Activated CD4-positive, CD25-positive, alpha-beta regulatory T cell treated with anti-CD3 and anti-CD28 coated beads, Interleukin-2, amount 50 U/mL, for 24 hours (primary cell): ENCODE measurements at places on chromosomes 5 and 9.

DNA sequence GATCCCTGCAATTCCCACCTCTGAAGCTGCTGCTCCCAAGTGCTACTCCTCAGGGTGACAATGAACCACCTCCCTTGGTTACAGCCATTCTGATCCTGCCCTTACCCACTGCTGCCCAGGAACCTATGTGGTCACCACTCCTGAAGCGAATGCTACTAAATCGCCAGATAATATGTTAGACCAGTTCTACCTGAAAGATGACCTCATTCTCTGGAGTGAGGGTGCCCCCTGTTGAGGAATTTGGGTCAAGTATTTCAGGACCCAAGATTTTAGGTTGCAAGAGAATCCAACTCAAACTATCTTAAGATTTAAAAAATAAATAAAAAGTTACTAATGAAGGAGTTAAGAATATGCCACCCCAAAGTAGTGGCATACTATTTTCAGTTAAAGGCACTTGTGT lies 5.8 kb upstream of the SNAPC3 start:
- peak; percentile 20 for ATAC-seq

DNA sequence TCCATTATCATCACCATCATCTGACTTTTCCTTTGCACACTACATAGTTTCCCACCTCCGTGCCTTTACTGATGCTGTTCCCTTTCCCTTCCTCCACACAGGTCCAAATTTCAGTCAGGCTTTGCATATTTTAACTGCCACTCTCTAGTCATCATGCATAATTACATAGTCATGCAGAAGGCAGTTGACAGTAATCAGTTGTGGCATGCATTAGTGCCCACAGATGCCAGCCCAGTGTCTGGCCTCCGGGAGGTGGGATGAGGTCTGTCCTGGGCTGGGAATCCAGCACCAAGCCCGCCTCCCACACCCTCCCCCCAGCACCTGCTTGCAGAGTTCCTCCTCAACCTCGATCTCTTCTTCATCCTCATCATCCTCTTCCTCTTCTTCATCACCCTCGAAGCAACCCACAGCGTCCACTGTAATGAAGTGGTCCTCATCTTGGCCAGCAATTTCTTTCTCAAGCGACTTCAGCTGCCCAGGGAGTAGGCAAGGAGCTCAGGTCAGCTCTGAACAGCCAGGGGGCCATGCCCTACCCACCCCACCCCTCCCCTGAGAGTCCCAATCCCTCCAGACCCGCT lies 8.8 kb downstream of the BBLN start:
- ATAC-seq: no peak

- no peak for ATAC-seq
Measured at GRCh38 chr5:142314606-142315005, 10.2 kb downstream of the SPRY4 start.

- ATAC-seq: no peak
Measured at GRCh38 chr5:141807732-141808131, 70.5 kb downstream of the PCDH1 start.

DNA sequence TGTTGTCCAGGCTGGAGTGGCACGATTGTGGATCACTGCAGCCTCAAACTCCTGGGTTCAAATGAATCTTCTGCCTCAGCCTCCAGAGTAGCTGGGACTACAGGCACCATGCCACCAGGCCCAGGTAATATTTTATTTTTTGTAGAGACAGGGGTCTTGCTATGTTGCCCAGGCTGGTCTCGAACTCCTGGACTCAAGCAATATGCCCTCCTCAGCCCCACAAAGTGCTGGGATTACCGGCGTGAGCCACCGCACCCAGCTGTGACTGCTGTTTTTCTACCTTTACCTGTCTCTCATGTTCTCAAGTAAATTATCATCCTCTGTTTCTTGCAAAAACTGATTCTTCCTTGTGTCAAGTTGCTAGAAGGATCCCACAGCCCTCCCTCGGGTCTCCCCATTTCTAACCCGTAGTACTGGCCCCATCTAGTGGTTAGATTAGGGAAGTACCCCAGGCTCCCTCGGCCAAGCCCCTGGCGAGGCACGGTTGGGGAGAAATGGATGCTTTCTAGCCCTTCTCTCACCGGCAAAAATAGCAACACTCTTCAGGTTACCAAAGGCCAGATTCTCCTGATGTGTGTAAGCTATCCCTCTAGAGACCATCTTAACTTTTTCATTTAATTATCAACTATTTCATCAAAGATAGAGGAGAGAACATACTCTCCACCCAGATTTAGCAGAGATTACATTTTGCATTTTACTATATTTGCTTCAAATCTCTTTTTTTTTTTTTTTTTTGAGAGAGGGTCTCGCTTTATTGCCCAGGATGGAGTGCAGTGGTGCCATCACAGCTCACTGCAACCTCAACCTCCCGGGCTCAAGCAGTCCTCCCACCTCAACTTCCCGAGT lies 19.2 kb upstream of the TOR1B start:
- peak; percentile 91 for ATAC-seq

GRCh38 chr9:123718188-123718587 lies 211.7 kb downstream of the DENND1A start:
- ATAC-seq: no peak

DNA sequence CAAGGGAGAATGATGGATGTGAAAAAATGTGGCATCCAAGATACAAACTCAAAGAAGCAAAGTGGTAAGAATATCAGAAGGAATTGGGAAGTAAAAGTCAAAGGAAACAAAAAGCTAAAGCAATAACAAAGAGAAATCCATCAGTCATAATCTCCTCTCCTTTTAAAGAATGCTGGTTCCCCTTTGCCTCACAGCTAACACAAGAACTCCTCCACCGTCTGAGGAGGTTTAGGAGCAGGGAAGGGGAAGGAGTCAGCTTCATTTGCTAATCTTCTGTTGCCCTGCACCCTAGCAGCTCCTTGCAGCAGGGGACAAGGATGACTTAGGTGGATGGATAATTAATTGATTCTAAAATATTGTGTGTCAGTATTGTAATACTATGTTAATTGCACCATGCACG lies 16.4 kb downstream of the CD274 start:
- ATAC-seq: no peak

GRCh38 chr5:141732417-141732816 lies 50.4 kb upstream of the ARAP3 start:
- ATAC-seq: no peak

GRCh38 chr5:81207009-81207408 lies 26.1 kb upstream of the CKMT2 start:
- no peak for ATAC-seq

- ATAC-seq: no peak
Measured at GRCh38 chr5:2801577-2802525, 50.4 kb upstream of the IRX2 start.

GRCh38 chr5:22514231-22514630 lies 338.9 kb downstream of the CDH12 start:
- no peak for ATAC-seq

DNA sequence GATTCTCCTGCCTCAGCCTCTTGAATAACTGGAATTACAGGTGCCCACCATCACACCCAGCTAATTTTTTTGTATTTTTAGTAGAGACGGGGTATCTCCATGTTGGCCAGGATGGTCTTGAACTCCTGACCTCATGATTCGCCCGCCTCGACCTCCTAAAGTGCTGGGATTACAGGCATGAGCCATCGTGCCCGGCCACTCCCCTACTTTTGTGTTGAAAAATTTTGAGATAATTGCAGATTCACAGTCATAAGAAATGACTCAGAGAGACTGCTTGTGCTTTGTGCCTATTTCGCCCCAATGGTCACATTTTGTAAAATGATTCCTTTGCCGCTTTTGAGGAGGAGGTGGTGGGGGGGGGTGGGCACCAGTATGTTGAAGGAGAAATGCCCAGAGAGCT lies 48.1 kb upstream of the SH3PXD2B start:
- no peak for ATAC-seq

GRCh38 chr9:21311889-21312288 lies 6.8 kb upstream of the IFNA5 start:
- no peak for ATAC-seq

GRCh38 chr5:11658376-11658775 lies 245.9 kb downstream of the CTNND2 start:
- no peak for ATAC-seq

- peak; percentile 41 for ATAC-seq
Measured at GRCh38 chr9:107465467-107466451, 23.8 kb downstream of the KLF4 start.

GRCh38 chr5:163535290-163535689 lies 29.9 kb downstream of the MAT2B start:
- ATAC-seq: no peak

- ATAC-seq: no peak
Measured at GRCh38 chr5:7686794-7687193, 164.1 kb downstream of the CFAP90 start.

GRCh38 chr5:140631831-140632365 lies 1.1 kb downstream of the CD14 start:
- peak; percentile 59 for ATAC-seq

DNA sequence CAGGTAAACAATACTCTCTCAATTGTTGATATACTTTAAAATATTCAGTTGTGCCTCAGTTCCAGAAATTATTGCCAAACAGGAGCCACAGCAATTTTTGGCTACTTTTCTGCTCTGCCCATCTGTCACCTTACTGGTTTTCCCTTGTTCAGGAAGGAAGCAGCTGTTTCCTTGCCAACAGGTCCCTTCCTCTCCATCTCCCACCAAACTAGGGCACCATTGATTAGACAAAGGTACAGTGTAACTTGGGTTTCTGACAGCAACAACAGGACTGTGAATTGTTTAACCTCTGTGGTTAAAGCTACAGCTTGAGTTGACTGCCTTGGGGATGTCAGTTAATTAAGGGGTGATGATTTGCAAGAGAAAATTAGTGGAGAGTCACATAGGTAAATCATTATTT lies 76.9 kb downstream of the PIP5K1B start:
- ATAC-seq: no peak

GRCh38 chr9:86093788-86094555 lies 5.4 kb downstream of the GOLM1 start:
- ATAC-seq: no peak

DNA sequence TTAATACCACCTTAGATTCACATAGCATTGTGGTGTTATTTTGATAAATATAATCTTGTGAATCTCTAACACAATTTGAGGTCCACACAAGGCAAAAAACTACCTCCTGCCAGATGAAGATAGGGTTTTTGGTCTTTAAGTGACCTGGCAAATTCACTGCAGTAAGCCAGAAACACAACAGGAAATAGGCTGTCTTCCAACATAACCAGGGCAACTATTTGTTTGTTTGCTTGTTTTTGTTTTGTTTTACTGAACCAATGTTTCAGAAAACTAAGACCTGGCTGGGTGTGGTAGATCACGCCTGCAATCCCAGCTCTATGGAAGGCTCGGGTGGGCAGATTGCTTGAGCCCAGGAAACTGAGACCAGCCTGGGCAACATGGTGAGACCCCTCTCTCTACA lies 95.5 kb downstream of the USP20 start:
- no peak for ATAC-seq

DNA sequence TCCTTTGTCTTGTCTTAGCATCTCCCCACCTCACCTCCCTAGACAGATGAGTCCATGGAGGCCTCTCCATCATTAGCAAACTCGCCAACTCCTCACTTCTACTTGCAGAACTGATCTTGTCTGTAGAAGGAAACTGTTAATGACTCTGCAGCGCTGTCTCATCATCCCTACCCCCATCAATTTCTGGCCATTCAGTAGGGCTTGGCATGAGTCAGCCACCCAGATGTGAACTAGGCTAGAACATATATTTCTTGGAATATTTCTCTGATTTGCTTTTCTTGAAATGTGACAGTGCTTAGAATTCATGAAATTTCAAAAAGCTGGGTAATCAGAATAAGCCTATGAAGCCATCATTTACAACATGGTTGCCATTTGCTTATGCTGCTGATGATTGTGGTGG lies 1125.0 kb upstream of the DMAC1 start:
- ATAC-seq: no peak

- ATAC-seq: peak; percentile 39
Measured at GRCh38 chr9:96219026-96219899, 82.7 kb downstream of the HSD17B3 start.

- ATAC-seq: no peak
Measured at GRCh38 chr5:17398866-17399835, 98.9 kb upstream of the TAF11L2 start.

GRCh38 chr5:119036101-119036762 lies 34.7 kb upstream of the DMXL1 start:
- peak; percentile 80 for ATAC-seq

- no peak for ATAC-seq
Measured at GRCh38 chr5:99929806-99930135, 605.4 kb upstream of the FAM174A start.

GRCh38 chr5:7391215-7391614 lies 4.7 kb upstream of the ADCY2 start:
- no peak for ATAC-seq
